Activated naive CD8-positive, alpha-beta T cell treated with anti-CD3 and anti-CD28 coated beads for 36 hours (primary cell): ENCODE measurements at places on chromosomes 2 and 18. TPM values are rescaled to one million over a fixed set of nuclear protein-coding genes. Genes with fewer than 3 reads are reported as not detected.
A peak's percentile ranks its signal among the peaks of the same experiment; 100 is the strongest.

Gene DOCK10
- 154 TPM for total RNA-seq

Gene STAMBP
- total RNA-seq = 76.4 TPM

DNA sequence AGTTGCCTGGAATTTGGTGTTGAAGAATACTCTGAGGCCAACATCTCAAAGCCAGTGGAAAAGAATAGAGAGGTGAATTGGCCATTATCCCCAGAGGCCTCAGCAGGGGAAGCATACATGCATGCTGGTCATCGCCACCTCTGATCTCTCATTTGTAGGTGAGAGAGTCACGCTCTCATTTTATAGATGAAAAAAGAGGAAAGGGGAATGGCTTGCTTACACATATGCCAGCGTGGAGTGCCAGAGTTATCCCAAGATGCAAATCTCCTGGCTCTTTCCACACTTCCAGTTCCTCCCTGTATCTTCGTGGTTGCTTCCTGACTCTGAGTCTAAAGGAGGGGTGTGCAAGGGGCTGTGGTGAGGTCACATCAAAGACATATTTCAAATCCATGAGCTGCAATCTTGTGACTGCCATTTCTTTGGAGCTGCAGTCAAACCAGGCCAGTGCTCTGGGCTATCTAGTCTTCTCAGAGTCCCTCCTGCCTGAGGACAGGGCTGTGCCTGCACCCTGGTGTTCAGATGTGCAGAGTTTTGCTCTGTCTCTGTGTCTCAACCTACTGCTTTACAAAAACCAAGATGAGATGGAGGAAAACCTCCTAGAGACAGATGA lies 324.7 kb downstream of the MYCN start:
- DNase-seq = no peak

DNA sequence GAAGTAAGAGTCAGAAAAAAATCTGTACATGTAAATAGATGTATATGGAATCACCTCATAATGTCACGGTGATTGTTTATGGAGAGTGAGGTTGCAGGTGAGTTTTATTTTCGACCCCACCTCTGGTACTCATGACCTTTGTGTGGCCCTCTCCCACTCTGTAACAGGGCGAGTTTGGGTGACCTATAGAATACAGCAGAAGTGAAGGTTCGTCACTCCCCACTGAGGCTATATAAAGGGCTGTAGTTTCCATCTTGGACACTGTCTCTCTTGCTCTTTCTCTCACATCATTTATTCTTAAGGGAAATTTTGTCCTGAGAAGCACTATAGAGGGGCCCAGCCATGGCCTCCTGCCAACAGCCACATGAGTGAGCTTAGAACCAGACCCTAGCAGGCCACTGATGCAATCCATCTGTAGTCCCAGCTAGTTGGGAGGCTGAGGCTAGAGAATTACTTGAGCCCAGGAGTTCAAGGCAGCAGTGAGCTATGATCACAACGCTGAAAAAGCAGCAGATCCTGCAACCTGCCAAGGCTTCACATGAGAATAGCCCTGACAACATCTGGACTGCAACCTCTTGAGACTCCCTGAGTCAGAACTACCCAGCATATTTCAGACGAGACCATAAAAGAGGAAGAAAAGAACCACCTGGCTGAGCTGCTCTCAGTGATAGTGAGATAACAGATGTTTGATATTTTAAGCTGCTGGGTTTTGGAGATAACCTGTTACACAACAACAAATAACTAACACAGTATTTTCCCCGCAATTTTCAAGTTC lies 74.3 kb upstream of the SLC1A4 start:
- DNase-seq = no peak

- DNase-seq = no peak
Observed at GRCh38 chr18:55137602-55138001, 178.3 kb upstream of the CCDC68 start.

DNA sequence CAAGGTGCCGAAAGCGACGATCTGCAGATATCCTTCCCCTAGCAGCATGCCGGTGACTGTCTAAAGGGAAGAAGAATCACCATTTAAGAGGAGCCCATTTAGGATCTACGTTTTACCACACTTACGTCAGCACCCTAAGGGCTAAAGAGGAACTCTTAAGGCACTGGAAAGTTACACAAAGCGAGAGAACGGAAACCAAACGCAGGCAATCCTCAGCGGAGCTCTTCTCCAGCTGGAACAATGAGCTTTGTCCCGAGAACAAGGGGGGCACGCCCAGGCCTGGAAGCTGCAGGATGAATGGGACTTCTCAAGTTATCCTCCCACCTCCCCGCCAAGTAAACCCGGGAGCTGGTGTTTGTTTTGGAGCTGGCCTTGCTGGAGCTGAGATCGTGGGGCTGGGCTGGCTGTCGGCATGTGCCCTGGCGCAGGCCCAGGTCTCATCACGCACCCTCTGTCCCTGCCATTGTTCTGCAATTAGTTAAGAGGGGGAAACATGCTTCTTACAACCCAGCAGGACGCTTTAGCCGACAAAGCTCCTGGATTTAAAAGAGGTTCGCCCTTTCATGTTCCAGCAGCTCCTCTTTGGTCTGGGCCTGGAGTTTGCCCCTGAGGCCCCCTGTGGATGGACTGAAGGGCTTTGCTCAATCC lies 36.4 kb downstream of the PXDN start:
- no peak for DNase-seq

GRCh38 chr2:119523952-119524694 lies at the start of gene SCTR:
TSS of gene SCTR (minus strand) at chr2:119524483. CDS start at chr2:119524226, 257 bp downstream.
- peak; percentile 3 for DNase-seq

DNA sequence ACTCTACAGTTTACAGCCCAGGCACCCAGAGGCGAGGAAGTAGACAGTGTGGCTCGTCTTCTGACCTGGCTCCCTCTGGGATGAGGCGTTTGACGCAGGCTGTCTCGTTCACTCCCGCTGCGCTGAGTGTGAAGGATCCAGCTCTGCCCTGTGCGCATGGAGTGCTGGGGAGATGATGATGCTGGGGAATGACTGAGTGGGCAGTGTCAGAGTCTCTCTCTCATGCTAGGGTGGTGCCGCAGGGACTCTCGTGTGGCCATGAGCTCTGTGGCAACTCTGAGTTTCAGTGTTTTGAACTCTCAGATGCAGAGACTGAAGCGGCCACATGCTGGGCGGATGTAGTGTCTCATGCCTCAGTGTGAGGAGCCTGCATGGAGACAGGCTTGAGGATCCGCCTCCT lies 118.4 kb upstream of the TPO start:
- no peak for DNase-seq

GRCh38 chr2:171958475-171958874 lies 36.2 kb downstream of the HAT1 start:
- DNase-seq = no peak

Gene KIF5C
- total RNA-seq = 15.3 TPM

Gene RAB17
- total RNA-seq = 0.40 TPM

GRCh38 chr2:41827354-41827971 lies 220.4 kb upstream of the PKDCC start:
- no peak for DNase-seq

- DNase-seq = no peak
Observed at GRCh38 chr18:31252522-31252921, 65.4 kb upstream of the DSG1 start.

DNA sequence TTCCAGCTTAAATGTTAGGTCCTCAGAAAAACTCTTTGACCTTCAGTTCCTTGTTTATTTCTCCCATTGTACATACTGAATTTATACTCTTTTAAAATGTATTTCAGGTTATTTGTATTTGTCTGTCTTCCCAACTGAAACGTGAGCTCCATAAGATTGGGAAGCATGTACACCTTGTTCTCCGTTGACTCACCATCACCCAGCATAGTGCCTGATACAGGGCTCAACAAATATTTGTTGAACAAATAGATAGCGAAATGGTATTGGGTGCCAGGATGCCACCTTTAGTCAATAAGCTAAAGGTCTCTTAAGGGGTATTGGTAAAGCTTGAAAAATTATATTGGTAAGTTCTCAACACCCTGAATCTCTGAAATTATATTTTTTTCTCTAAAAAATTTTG lies 1841.3 kb upstream of the CELF4 start:
- no peak for DNase-seq

Gene SKOR2
- total RNA-seq = not detected

Gene SLC38A11
- total RNA-seq = not detected

Gene HNMT
- total RNA-seq = not detected
